ENCODE measurements at places on chromosomes 1 and 21.

- no peak for DNase-seq
Measured at GRCh38 chr1:239765163-239765562, 326.5 kb upstream of the FMN2 start.

- no peak for DNase-seq
Measured at GRCh38 chr1:107273515-107273914, 132.7 kb downstream of the NTNG1 start.

GRCh38 chr1:22772014-22772413 lies 61.4 kb downstream of the EPHB2 start:
- peak; percentile 83 for DNase-seq

DNA sequence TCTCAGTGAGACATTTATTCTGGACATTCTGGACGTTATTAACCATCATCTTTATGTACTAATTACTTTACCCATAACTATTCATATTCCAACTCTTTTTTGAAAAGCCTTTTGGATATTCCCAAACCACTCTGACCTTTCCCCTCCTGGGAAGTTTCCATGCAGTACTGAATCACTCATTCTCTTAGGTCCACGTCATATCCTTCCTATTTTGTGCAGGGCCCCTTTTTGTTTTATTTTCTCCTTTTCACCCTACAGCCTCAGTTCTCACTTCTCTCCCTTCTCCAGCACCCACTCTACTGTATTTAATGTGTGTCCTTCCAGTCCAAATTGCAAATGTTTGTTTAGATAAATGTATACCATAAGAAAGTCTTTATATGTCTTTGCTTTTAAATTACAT lies 16.4 kb upstream of the ATP1A1 start:
- no peak for DNase-seq

GRCh38 chr1:87707411-87707810 lies 378.7 kb downstream of the LMO4 start:
- DNase-seq = no peak

DNA sequence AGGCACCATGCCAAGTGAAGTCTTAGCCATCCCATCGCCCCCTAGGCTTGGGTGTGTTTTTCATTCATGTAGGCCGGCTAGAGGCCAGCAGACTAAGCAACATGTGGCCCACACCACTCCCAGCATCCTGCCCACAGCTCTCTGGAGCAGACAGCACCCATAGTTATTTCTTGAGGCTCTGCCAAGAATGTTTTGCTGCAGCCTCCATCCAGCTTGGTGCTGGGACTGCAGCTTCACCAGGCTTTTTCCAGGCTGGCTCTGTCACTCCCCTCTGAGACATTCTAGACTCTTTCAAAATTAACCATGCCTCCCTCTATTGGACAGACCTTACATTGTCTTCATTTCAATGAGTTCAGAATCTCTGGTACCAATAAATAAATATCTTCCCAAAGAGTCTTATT lies 104.2 kb downstream of the DUSP10 start:
- peak; percentile 36 for DNase-seq

DNA sequence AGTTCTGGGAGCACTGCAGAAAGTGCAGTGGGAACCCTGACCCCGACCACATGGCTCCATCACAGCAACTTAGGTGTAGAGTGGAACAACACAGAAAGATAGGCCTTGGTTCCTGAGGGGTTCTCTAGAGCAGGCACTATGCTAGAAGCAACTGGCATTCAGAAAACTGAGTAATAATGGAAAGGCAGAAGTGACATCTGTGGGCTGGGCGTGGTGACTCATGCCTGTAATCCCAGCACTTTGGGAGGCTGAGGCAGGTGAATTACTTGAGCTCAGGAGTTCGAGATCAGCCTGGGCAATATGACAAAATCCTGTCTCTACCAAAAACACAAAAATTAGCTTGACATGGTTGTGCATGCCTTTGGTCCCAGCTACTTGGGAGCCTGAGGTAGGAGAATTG lies 5.3 kb downstream of the MRPS15 start:
- no peak for DNase-seq

DNA sequence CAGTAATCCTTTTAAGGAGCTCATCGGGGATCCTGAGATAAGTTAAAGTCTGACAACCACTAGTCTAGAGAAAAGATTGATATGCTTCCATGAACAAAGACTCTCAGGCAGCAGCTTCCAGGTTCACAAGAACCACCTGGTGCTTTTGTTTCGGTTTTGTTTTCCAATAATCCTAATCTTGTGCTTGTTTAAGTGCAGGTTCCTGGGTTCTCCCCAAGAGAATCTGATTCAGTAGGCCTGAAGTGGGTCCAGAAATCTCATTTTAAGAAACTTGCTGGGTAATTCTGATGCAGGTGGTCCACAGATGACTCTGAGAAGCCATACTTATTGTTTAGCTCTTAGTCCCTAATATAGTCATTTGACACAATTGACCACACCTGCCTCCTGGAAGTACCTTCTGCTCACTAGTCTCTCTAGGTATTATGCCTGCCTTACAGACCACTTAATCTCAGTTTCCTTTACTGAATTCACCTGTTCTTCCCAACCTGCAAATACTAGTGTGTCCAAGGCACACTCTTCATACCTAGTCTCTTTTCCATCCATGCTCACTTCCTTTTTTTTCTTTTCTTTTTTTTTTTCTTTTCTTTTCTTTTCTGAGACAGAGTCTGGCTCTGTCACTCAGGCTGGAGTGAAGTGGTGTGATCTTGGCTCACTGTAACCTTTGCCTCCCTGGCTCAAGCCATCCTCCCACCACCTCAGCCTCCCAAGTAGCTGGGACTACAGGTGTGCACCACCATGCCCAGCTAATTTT lies 20.5 kb upstream of the FRRS1 start:
- no peak for DNase-seq

- no peak for DNase-seq
Measured at GRCh38 chr1:19665496-19666465, 1.1 kb downstream of the HTR6 start.

- no peak for DNase-seq
Measured at GRCh38 chr1:91596474-91596873, 95.8 kb downstream of the CDC7 start.

GRCh38 chr1:65694933-65695332 lies 97.8 kb upstream of the PDE4B start:
- no peak for DNase-seq

- DNase-seq = no peak
Measured at GRCh38 chr1:154191990-154192461, at the start of gene TPM3. Gene TPM3, minus strand, starts transcription at chr1:154192100. Its CDS starts 82 bp downstream, at chr1:154192018.

DNA sequence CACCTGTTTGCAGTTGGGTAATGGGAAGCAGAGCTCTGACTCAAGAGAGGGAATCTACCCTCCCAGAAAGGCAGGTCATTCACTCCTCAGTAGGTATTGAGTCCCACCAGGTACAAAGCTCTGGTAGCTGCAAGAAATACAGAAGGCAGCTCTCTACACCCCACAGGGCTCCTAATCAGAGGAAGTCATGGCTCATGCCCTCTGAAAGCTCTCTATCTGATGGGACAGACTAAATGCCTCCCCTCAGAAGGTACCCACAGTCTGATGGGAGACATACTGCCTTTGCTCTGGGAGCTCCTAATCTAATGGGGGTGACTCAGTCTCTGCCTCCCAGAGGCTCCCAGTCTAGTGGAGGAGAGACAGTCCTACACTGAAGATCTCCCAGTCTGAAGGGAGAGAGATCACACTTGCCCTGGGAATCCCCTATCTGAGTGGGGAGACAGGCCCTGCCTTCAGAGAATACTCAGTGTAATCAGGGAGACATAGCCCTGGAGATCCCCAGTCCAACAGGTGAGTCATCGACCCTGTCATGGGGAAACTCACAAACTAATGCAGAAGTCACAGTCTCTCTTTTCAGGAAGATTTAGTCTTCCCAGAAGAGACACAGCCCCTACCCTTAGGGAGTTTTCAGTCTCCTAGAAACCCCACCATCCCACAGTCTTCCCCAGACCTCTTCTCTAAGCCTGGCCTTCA lies 23.7 kb downstream of the CAMK1G start:
- no peak for DNase-seq

GRCh38 chr1:183783342-183783741 lies 21.6 kb upstream of the RGL1 start:
- DNase-seq = no peak

DNA sequence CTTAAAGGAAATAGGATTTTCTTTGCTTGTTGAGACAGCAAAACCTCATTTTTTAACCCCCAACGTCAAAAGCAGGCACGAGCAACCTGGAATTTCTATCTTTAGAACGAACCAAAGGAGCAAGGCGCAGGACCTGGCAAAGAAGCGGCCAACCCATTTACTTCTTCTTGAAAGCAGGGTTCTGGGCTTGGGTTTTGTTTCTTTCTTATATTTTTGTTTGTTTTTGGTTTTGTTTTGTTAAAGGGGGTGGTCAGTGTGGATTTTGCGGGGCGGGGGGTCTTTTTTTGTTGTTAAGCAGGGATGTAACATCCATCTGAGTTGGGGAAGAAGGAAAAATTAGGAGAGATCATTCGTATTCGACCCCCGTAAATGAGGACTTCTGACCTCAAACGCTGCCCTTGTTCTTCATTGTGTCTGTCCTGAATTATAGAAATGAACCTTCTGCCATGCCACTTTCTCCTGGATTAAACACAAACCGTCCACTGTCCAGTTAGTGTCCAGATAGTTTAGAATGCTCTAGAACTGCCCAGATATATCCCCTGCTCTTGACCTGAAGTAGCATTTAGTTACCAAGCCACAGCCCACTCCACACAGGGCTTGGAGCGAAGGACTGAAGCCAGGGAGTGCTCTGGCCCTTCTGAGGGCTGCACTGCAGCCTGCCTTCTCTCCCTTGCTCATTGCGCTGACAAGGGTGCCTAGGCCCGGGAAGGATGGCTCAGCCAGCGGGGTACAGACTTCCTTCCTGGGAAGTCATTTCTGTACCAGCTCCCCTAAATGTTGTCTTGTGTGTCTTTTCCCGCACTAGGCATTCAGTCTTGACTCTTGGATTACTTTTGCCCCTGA lies 909 bp upstream of the APP start:
- DNase-seq = no peak

DNA sequence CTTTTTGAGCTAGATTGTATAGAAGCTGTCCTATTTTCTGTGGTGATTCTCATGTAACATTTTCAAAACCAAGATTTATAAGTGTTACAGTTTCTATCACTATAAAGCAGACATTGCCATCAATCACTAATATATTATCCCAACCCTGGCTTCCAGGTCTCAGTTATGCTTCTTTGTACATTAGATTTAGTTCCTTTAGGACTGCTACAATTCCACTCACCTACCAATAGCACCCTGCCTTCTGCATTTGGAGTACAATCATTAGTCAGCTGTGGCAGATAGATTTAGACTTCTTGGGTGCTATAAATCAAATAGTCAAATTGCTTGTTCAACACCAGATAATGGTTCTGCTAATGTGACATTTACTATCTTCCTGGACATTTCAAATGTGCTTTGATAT lies 281.6 kb downstream of the BRINP3 start:
- no peak for DNase-seq

DNA sequence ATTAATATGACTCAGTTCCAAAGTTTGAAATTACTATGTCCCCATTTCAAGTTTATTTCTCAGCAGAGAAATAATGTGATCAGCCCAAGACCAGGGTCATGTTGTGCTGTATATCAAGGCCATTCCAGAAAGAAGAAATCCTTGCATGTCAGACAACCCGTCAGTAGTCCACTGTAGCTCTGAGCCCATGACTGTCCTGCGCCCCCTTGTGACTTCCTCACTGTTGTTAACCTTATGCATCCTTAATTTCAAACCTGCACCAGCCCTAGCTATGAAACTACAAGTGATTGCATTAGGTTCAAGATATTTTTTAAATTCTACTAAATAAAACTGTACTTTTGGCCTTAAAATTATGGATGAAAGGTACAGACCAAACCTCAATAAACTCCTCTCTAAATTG lies 133.0 kb downstream of the LRRC7 start:
- DNase-seq = no peak

GRCh38 chr1:15173863-15174614 lies 20.5 kb downstream of the TMEM51 start:
- DNase-seq = no peak

- DNase-seq = no peak
Measured at GRCh38 chr21:15437883-15438282, 291.9 kb upstream of the USP25 start.

DNA sequence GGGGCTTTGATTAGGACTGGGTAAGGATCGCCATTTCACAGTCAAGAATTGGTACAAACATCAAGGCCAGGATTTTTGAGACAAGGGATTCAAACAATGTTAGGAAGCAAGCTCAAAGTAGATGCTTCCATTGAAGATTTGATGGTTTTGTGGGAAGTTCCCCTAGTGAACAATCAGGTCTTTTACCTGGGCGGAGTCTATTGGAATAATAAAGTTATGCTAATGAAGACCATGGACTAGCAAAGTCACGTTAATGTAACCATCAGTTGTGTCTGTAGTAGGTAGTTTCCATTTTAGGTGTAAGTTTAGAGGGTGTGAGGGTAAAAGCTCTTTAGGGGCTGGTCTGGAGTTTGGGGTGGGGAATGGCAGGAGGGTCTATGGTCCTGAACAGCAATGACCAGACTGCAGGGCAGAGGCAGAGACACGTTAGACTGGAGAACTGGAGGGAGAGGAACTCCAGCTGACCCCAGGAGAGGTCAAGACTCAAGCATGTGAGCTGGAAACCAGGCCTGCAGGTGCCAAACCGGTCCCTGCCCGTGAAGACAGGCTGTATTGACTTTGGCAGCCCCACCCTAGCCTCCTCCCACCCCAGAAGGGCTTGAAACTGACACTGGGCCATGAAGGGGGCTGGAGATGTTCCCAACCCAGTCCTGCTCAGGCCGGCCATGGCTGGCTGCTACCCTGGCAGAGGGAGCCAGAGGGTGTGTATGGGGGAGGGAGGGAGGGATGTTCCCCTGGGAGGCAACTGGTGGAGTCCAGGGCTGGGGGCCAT lies 36.0 kb upstream of the GPR37L1 start:
- DNase-seq = peak; percentile 30

DNA sequence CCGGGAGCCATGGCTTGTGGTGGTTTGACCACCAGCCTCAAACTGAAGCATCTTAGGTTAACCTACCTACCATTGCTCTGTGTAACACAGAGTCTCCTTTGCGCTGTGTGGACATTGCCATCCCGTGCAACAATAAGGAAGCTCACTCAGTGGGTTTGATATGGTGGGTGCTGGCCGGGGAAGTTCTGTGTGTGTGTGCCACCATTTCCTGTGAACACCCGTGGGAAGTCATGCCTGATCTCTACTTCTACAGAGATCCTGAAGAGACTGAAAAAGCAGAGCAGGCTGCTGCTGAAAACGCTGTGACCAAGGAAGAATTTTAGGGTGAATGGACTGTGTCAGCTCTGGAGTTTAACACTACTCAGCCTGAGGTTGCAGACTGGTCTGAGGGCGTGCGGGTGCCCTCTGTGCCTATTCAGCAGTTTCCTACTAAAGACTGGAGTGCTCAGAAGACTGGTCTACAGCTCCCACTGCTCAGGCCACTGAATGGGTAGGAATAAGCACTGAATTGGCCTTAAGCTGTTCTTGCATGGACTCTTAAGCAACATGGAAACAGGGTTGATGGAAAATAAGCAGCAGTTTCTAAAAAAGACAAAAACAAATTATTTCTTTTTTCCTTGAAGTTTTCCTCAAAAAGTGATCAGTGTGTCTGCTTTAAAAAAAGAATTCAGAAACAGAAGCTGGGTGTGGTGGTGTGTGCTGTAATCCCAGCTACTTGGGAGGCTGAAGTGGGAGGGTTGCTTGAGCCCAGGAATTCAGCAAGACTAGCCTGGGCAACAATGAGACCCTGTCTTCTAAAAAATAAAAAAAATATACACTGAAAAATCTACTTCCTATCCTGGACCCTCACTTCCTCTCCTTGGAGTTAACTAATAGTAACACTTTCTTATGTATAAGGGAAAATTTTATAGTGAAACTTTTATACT lies 14.6 kb downstream of the CEP350 start:
- DNase-seq = no peak
